ENCODE measurements at places on chromosomes 4 and X.

DNA sequence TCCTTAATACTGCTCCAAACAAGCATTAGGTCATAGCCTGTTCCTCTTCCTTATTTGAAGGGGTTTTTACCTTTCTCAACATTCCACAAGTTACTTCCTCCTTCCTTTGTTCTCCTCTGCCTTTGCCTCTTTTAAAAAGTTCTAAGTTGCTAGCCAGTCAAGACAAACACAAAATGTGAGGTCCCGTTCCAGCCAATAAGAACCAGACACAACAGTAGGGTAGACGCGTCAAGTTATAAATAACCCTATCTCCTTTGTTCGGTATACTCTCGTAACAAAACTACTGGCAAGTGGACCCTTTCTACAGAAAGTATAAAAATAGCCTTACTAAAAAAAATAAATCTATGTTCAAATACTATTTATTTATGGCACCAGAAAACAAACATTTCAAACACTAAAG lies 6.3 kb upstream of the ACE2 start:
- no peak for DNase-seq

GRCh38 chr4:64539234-64539849 lies 130.1 kb upstream of the TECRL start:
- DNase-seq, result peak; percentile 79

GRCh38 chr4:175805846-175806245 lies 6.2 kb downstream of the GPM6A start:
- DNase-seq, result no peak

DNA sequence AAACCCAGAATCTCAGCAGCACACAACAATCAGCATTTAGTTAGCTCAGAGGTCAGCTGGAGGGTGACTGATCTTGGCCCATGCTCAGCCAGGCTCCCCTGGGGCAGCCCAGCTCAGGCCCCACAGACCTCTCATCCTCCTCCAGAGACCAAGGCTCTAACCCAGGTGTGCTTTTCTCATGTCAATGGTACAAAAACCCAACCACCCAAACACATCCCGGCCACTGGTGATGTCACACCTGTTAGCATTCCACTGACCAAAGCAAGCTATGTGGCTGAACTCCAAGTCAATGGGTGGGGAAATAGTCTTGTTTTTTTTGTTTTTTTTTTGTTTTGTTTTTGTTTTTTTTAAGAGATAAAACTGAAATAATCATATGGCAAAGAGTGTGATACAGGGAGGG lies 77.5 kb downstream of the CYTL1 start:
- no peak for DNase-seq

DNA sequence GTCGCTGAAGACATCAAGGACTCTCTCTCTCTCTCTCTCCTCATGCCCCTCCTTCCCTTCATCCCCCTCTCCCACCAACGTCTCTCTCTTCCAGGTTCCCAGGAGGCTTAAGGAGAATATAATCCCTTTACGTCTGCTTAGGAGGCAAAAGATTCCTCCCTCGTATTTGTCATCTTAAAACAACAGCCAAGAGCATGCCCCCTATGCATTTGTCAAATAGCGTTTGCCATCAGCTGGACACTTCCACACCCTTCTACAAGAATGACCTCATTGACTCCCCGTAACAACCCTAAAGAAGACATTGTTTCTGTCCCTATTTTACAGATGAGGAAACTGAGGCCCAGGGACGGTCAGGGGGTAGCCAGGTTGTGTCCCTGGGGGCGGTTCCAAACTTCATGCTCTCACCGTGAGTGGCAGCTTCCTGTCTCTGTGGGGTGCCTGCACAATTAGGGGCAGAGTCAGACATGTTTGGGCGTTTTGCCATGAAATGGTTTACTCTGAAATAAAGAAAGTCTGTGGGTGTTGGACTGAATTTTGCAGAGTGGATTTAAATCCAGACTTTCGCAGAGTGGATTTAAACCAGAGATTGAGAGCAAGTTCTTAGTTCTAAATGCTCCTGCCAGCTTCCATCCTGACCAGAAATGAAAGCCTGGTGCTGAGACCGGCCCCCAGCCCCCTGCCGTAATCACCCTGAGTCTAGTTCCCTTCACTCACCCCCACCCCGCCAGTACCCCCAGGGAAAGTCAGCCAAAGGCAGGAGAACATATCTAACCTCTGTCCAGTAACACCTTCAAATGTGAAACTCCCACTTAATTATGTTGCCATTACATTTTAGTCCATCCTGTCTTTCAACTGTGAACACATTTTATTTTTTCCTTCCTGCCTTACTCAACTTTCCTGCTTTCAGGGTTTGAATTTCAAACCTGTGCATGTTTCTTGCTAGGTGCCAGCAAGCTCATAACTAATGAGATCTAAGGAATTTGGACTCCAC lies 44.3 kb upstream of the TBL1X start:
- peak; percentile 26 for DNase-seq

- peak; percentile 28 for DNase-seq
Observed at GRCh38 chr4:26141911-26142638, 178.7 kb upstream of the RBPJ start.

- DNase-seq, result no peak
Observed at GRCh38 chrX:31154946-31155345, 83.1 kb upstream of the FTHL17 start.

GRCh38 chr4:130043732-130044160 lies 947.8 kb downstream of the C4orf33 start:
- no peak for DNase-seq

GRCh38 chrX:39293203-39293602 lies 491.9 kb downstream of the MID1IP1 start:
- DNase-seq, result no peak

DNA sequence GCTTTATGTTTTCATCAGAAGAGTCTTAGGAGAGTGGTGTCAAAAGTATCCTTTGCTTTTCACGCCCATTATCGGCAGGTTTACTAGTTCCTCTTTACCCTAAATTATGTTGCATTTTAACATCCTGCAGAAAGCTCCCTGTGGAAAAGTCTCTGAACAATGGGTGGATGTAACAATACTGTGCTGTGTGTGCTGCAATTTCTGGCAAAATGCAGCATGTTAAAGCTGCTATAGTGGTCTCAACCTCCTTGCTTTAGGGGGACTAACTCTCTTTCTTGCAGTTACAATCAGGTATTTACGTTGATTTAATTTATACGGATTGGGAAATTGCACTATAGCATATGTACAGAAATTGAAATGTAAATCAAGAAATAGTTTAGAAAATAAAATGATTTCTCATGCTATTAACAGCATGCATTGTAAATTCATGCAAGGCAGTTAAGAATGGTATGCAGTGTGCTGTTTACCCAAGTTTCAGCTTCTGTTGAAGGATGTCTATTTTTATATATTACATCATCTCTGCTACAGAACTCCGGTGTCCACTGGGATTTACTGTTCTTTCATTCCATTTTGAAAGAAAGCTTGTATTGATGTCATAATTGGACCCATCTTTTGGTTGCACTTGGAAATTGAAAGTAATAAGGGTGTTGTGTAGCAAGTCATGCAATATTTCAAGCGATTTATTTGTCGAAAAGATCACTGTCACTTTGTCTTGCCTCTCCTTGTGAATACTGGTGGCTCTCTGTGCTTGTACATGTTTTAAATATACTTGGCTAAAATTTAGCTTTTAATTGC lies 145.7 kb downstream of the RAPGEF2 start:
- peak; percentile 53 for DNase-seq

DNA sequence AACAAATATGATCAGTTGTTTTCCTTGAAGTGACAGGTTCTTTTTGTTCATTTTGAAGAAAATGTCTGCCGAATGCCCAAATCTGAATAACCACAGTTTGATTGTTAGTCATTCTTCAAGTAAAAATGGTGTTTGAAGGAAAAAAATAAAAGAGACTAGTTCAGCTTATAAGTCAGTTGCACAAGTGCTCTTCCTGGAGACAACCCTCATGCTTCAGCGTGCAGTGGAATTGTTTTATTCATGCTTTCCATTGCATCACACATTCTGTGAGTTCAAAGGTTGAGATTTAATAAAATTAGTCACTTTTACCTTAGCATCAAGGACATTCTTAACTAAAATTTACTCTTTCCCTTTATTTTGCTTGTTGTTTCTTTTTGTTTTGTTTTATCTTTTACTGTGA lies 404.9 kb downstream of the ZNF674 start:
- DNase-seq, result no peak

DNA sequence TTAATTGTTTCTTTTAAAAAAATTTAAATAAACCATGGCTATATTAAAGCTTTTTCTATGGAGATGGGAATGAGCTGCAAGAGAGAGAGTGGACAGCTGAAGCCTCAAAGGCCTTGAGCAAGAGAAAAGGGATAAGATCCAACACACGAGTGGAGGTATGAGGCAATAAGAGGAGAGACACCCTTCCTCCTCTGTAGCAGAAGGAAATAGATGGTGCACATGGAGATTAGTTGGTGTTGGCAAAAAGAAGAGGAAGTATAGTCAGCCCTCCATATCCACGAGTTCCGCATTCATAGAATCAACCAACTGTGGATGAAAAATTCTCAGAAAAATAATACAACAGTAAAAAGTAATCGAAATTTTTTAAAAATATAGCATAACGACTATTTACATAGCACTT lies 3.2 kb downstream of the CXorf38 start:
- DNase-seq, result no peak

DNA sequence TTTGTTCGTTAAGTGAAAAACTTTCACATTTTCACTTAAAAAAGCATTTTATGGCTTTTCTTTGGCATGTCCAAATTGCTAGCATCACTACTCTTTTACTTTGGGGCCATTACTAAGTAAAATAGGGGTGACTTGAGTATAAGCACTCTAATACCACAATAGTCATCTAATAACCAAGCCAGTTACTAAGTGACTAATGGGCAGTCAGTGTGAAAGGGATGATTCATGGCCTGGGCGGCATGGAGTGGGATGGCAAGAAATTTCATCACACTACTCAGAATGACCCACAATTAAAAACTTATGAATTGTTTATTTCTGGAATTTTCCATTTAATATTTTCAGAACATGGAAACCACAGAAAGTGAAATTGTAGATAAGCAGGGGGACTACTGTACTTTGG lies 60.9 kb downstream of the BMP15 start:
- peak; percentile 13 for DNase-seq

DNA sequence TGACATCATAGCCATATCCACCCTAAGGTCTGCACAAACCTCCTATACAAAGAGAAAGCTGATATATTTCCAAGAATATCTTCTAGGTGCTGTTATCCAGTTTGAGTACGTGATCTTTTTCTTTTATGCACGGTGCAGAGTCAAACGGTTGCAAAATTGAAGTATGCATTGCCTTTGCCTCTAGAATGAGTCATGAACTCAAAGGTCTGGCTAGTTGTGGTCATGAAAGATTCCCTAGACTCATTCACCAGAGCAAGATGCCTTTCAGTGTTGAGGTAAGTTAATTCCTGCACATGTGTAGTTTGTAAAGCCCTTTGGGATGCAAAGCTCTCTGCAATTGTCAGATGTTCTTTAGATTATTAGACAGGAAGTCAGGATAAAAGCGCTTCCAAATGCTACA lies 704.4 kb downstream of the PCDH19 start:
- peak; percentile 11 for DNase-seq

- no peak for DNase-seq
Observed at GRCh38 chrX:10011991-10012390, 44.8 kb downstream of the CLDN34 start.

DNA sequence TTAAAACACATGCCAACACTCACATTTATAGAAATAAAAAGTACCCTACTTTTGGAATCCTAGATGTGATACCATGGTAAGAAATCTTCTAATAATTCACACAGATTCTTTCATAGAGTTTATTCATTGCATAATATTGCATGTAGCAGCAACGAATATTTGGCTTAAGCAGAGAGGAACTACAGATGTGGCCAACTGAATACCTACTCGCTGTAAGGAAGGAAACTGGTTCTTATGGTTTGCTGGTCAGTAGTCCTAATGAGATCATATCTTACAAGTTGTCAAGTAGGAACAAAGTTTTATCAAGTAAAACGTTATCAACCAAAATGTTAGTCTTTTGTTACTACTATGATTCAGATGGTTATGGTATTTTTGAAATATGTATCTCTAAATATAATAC lies 996.1 kb downstream of the PDHA2 start:
- no peak for DNase-seq

GRCh38 chr4:86319390-86319789 lies 40.5 kb downstream of the MAPK10 start:
- DNase-seq, result no peak

DNA sequence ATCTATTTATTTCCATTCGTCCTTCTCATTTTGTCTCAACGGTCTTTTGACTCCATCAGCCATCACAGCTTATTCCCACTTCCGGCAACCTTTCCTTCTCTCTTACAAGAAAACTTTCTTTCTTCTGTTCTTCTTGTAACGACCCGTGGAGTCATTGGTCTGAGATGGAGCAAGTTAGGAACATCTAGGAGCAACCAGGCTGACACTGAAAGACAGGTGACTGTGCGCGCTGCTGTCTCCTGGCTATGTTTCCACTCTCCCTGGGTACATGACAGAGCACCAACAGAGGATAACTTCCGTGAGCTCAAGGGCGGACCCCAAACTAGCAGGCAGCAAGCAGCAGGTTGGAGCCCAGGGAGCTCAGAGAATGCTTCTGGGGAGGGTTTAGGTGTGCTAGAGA lies 2.5 kb downstream of the FGF5 start:
- DNase-seq, result peak; percentile 56

DNA sequence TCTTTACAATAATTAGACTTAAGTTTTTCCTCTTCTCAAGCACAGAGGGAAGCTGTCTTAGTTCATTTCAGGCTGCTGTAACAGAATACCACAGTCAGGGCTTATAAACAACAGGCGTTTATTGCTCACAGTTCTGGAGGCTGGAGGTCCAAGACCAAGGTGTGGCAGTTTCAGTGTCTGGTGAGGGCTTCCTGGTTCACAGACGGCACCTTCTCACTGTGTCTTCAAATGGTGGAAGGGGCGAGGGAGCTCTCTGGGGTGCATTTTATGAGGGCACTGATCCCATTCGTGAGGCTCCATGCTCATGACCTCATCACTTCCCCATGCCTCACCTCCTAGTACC lies 115.7 kb upstream of the MXRA5 start:
- no peak for DNase-seq

DNA sequence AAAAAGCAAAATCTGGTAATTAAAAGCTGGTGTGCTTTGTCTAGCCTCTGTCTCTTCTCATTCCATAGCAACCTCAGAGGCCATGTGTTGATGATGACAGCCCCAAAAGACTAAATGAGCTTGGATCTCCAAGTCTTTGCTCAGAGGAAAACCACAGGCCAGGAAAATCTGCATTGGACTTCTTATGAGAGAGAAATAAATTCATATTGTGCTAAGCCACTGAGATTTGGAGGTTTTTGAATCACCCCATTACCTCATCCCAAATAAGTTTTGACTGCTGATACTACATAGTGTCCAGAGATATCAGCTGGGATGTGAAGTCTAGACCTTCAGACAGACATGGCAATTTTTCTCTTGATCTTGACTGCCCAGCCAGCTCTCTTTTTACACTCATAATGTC lies 178.6 kb upstream of the DIPK2B start:
- no peak for DNase-seq

- no peak for DNase-seq
Observed at GRCh38 chr4:125749354-125749753, 434.6 kb downstream of the FAT4 start.

DNA sequence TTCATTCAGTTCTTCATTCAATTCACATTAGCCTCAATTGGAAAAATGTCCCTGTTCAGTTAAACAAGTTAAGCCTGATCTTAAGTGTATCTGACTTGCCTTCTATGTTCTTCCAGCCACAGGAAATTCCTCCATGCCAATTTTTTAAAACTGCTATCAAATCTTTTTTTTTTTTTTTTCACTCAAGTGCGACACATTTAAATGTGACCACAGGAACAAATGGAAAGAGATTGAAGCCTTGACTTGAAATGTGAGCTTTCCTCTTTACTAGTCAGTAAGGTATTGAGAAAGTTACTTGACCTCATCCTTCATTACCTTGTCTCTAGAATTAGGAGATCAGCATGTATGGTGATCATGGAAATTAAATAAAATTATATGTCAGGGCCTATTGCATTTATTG lies 165.1 kb downstream of the SLIT2 start:
- DNase-seq, result no peak
